ENCODE measurements at places on chromosomes 11 and 22. TPM values are rescaled to one million over a fixed set of nuclear protein-coding genes. Genes with fewer than 3 reads are reported as not detected.

The APOBEC3B gene
- 1.2 TPM for total RNA-seq

The MADD gene
- total RNA-seq: 32.8 TPM

The CECR2 gene
- total RNA-seq: not detected

The PACSIN2 gene
- 114 TPM for total RNA-seq

The KRTAP5-1 gene
- total RNA-seq: not detected

The SOX6 gene
- 0.39 TPM for total RNA-seq

The FOLR2 gene
- total RNA-seq: not detected

The MMP10 gene
- 2.6 TPM for total RNA-seq
